ENCODE measurements at places on chromosomes 16 and 17. TPM values are rescaled to one million over a fixed set of nuclear protein-coding genes. Genes with fewer than 3 reads are reported as not detected.

The CCL14 gene
- 51.3 TPM for total RNA-seq

The ABCA8 gene
- 15.8 TPM for total RNA-seq

The TNFRSF13B gene
- total RNA-seq, result not detected

The KCNJ12 gene
- total RNA-seq, result 1.3 TPM

The TBC1D10B gene
- total RNA-seq, result 49.8 TPM

The KRT15 gene
- total RNA-seq, result 2.1 TPM

The KCNH4 gene
- under 0.01 TPM for total RNA-seq

The HBA2 gene
- not detected for total RNA-seq

The ARL17A gene
- total RNA-seq, result 8.0 TPM

The TSPAN10 gene
- 0.14 TPM for total RNA-seq

The OTOP3 gene
- not detected for total RNA-seq

The CDT1 gene
- total RNA-seq, result 12.9 TPM

The C17orf113 gene
- 0.07 TPM for total RNA-seq

The LRRC46 gene
- not detected for total RNA-seq

The CIBAR2 gene
- not detected for total RNA-seq

The PTGES3L gene
- total RNA-seq, result 0.27 TPM

The CDH3 gene
- not detected for total RNA-seq

The CHAD gene
- not detected for total RNA-seq

The NPIPB9 gene
- 15.3 TPM for total RNA-seq

The TSPOAP1 gene
- not detected for total RNA-seq

The COPS3 gene
- total RNA-seq, result 106 TPM

The DCXR gene
- 54.9 TPM for total RNA-seq
